ENCODE measurements at places on chromosomes 7 and 10.

DNA sequence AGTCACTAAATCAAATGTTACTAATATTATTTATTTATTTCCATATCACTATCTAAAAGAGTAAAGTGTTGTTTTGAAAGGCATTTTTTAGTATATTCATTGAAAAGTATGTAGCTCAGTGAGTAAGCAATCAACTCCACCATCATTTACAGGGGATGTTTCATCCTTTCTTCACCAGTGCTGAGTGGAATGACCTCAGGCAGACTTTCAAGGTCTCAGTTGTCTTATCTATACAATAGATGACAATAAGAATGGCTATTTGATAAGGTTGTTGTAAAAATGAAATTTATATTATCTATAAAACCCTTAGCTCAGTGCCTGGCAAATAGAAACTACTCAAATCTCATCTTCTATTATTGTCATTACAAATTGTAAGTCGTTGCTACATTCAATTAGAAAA is 204.3 kb upstream of the CSTF2T start:
- no peak for DNase-seq

- no peak for DNase-seq
These were observed 6.7 kb downstream of the TLL2 start for GRCh38 chr10:96507044-96507443.

DNA sequence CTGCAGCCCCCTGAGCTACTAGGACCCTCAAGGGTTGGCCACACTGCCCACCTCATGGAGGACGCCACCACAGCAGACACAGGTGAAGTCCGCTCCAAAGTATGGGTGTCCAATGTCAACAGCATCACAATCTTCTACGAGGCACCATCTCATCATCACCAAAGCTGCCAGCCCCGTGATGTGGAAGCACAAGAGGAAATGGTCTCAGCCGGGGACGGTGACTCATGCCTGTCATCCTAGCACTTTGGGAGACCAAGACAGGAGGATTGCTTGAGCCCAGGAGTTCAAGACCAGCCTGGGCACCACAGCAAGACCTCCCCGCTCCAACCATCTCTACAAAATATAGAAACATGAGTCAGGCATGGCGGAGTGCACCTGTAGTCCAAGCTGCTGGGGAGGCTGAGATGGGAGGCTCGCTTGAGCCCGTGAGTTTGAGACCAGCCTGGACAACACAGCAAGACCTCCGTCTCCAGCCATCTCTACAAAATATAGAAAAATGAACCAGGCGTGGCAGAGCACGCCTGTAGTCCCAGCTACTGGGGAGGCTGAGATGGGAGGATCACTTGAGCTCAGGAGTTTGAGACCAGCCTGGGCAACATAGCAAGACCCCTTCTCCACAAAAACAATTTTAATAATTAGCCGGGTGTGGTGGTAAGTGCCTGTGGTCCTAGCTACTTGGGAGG is 48.8 kb upstream of the MYL10 start:
- DNase-seq: no peak

DNA sequence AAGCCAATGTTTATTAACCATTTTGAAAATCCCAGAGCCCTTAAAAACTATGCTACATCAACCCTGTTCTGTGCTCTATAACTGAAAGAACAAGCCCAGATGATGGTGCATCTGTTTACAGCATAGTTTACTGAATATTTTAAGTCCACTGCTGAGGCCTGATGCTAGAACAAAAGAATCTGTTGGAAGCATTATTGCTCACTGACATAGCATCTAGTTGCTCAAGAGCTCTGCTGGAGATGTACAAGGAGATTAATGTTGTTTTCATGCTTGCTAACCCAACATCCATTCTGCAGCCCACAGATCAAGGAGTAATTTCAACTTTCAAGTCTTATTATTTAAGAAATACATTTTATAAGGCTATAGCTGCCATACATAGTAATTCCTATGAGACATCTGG is 181.3 kb upstream of the FEZF1 start:
- DNase-seq: no peak

GRCh38 chr10:11863353-11864109 is 40.4 kb downstream of the PROSER2 start:
- peak; percentile 80 for DNase-seq

- no peak for DNase-seq
These were observed 579.2 kb upstream of the CELF2 start for GRCh38 chr10:10438335-10439100.

DNA sequence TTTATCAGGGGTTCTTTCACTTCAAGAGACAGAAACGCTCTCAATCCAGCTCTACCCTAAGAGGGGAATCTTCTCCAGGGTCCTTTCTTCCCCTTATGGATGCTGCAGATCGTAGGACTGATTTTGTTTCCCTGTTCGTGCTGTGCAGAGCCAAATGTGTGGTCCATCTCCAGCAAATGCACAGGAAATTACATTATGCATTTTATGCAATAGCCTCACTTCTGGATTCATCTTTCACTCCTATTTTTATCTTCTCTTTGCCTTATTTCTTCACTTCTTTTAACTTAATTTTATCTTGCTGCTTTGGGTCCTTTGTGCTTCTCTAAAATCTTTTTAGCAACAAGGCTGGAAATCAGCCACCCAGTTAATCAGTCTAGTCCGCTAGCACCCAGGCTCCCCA is 184.5 kb upstream of the INHBA start:
- DNase-seq: no peak

DNA sequence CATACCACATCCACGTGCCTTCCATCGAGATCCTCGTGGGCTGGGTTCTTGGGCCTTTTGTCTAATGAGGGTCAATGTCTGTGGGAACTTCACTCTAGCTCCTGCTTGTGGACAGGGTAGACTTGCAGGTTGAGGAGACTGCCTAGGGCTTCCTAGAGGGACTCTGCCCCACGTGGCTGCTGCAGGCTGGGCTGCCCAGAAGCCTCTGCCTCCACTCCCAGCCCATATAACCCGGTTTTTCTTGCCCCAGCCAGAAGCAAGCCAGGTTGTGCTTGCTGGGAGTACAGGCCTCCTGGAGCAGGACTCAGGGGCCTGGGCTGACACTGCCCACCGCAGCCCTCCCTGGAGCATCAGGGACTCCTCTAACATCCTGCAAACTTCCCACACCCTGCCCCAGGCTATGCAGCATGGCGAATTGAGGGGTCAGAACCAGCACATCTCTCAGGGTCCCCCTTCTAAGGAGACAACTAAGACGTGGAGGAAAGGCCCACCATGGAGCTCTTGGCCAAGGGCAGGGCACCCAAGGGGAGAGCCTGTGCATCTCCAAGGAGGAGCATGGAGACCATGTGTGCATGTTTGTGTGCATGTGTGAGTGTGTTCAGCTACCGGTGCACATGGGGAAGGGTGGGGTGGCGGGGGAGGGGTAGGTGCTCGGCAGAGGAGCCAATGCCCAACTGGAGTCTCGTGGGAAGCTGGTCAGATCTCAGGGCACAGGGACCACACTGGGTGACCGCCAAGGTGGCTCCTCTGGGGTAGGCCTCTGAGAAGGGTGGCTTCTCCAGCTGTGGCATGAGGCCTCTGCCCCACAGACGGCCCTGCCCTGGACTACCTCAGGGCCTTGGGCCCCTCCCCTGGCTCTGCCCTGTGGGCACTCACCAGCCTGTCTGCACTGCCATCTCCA is 62.6 kb downstream of the RASGEF1A start:
- peak; percentile 14 for DNase-seq

- DNase-seq: no peak
These were observed 161.6 kb downstream of the SH3PXD2A start for GRCh38 chr10:103693812-103694205.

DNA sequence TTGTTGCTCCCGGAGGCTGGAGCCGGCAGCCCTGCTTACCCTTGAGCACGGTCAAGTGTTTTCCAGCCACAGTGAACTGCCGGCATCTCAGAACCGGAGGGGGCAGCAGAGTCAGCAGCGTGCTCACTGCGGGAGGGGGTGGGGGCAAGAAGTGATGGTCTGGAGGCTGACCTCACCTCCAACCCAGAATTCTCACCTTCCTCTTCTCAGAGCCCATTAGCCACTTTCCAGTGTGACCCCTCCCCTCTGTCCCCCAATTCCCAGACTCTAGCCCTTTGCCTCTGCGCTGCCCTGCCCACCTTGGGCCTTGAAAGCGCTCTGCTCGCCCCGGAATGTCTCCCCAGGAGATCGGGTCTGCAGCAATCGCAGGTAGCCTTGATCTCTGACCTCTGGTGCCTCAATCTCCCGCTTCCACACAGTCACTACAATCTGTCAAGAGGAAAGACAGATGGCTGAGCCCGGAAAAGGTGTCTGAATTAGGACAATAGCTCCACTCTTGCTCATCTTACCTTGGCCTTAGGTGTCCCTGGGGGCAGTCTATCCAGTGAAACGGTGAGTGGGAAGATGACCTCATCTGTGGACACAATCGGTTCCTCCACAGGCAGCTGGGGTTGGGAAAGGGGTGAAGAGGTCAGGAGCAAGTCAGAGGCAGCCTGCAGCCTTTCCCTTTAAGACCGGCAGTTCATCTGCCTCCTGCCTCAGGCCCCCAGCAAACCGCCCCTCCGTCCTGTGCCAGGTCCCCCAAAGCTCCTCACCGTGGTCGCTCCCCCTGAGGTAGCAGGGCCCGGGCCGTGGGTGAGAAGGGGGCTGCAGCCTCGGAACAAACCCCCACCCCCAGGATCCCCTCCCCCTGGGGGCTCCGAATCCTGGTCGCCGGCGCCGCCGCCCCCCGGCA is 942 bp downstream of the TRAPPC14 start:
- no peak for DNase-seq

- no peak for DNase-seq
These were observed 222.0 kb downstream of the TWIST1 start for GRCh38 chr7:18895456-18895855.

DNA sequence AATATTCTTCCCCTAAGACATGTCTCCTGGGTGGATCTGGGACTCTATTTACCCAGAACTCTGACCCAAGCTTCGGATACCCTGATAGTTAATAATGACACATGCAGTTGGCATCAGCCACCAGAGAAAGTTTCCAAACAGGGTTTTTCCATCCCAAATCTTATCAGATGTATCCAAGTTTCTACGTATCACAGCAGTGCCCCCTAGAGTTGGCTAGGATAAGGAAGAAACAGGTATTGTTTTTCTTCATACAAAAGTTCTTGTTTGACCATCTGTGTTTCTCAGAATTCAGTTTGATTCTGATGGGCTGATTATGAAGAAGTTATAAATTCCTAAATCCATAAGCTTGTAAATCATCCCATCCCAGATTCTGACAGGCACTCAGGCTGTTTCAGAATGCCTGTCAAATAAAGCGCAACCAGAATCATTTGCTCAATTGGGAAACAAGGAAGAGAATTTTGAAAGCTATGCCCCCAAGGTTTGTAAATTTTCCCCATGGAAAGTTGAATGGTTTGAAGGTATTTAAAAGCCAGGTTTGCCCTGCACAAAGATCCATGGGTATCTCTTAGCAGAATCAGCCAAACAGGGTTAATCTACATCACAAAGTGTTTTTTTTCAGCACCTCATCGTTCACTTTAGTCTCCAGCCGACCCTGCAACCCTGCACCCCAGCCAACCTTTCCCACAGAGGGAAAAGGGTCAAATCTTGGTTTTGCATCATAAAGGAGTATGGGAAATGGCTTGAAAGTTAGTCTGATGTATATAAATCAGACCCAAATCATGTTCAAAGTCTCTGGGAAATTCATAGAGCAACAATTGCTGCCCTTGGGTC is 47.4 kb downstream of the NRAP start:
- DNase-seq: no peak

GRCh38 chr7:47584536-47584895 is 2.6 kb upstream of the TNS3 start:
- no peak for DNase-seq

- DNase-seq: no peak
These were observed 19.8 kb upstream of the ALOX5 start for GRCh38 chr10:45354261-45354660.

DNA sequence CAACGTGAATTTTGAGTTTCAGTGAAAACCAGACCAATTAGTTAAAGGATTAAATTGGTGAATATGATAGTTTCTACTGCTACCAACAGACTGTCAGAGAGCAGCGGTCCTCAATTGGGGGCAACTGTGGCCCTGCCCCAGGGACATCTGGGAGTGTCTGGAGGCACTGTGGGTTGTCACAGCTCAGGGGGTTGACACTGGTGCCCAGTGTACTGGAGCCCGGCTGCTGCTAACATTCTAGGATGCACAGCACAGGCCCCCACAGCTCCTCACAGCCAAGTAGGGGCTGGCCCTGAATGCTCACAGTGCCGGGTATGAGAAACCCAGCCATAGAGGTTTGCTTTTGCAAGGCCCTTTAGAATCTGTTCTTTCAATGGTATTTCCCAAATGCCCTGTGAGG is 84.1 kb upstream of the CXCL12 start:
- no peak for DNase-seq

- no peak for DNase-seq
These were observed 249.9 kb downstream of the IPMK start for GRCh38 chr10:58017719-58018367.

GRCh38 chr7:154342971-154343633 is 290.9 kb downstream of the DPP6 start:
- no peak for DNase-seq

DNA sequence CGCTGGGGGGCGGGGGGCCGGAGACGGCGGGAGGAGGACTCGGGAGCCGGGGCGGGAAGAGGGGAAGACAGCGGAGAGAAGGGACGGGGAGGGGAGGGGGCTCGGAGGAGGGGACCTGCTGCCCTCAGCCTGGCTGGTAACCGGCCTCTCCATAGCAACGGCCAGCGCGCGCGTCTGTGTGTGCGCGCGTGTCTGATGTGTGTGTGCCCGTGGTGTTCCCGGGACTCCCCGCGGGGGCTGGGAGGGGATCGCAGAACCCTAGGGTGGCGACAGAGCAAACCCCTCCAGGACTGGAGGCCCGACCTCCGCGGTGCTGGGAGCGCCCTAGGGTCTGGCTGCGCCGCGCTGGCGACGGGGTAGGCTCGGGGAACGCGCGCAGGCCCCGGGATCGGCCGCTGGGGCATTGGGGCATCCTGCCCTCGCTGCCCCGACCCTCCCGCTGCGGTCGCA is 356.3 kb downstream of the DNAJB6 start:
- no peak for DNase-seq

GRCh38 chr7:42233695-42234331 is 3.2 kb downstream of the GLI3 start:
- DNase-seq: no peak

Measured in natural killer cell (primary cell).